ENCODE measurements at places on chromosomes 2 and 18.

DNA sequence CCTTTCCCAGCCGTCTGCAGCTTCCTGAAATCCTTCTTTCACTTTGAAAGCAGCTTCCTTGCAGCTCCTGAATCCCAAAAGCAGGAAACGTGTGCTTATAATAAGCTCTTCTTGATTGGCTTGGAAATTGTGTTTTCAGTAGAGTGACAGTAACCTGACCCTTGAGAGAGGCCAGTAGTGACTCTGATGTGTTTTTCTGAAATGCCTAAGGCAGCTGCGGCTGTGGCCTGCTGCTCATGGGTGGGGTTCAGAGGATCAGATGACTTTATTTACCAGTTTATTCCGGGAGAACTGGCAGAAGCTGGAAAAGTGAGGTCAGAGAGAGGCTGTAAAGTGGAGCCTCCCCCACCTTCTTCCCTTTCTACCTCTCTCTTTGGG, 31.9 kb upstream of the RPIA start:
- no peak for DNase-seq

- no peak for DNase-seq
Measured at GRCh38 chr2:31893094-31893493, 117.7 kb downstream of the MEMO1 start.

- DNase-seq = no peak
Measured at GRCh38 chr2:192570788-192571187, 376.1 kb upstream of the TMEFF2 start.

- DNase-seq = no peak
Measured at GRCh38 chr2:227347117-227347516, 22.1 kb downstream of the MFF start.

- no peak for DNase-seq
Measured at GRCh38 chr2:47345590-47345924, 57.4 kb upstream of the MSH2 start.

- DNase-seq = no peak
Measured at GRCh38 chr2:85089585-85089984, 43.6 kb upstream of the TCF7L1 start.

DNA sequence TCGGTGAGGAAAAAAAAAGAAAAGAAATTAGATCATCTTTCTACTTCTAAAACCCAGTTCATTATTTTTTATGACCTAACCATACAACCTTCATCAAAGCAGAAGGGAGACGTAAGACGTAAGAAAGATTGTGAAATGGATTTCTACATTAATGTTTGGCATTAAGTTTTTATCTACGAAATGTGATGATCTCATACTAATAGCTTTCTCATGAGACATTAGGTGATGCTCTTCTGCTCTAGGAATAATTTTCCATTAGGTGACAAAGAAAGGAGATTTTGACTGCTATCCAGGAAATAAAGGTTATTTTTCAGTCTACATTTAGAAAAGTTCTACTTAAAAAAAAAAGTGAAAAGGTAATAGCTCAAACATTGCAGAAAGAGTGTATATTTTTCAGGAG, 748.6 kb downstream of the ERBB4 start:
- DNase-seq = no peak

GRCh38 chr2:237164474-237165042, 78.9 kb downstream of the COPS8 start:
- DNase-seq = no peak

DNA sequence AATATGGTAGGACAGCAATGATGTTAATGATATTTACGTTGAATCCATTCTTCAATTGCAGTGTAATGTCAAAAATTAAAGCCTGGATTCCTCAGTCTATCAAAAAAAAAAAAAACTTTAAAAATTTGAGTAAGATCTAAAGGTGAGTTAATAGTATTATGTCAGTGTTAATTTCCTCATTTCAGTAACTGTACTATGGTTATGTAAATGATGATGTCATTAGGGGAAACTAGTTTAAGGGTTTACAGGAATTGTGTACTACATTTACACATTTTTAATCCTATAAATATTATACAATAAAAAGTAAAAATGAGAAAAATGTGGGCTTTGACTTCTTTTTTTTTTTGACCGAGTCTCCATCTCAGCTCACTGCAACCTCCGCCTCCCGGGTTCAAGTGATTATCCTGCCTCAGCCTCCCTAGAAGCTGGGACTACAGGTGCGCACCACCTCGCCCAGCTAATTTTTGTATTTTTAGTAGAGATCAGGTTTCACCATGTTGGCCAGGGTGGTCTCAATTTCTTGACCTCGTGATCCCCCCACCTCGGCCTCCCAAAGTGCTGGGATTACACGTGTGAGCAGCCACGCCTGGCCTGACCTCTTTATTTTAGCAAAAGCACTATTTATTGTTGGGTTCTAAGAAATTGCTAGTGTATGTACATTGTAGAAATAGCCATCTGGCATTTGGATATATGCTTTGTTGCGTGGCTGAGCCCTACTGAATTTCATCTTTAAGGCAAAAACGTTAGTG, 106.5 kb downstream of the XIRP2 start:
- no peak for DNase-seq

- peak; percentile 81 for DNase-seq
Measured at GRCh38 chr2:47274054-47274782, 119.1 kb upstream of the STPG4 start.

- no peak for DNase-seq
Measured at GRCh38 chr2:1421731-1422130, 8.5 kb downstream of the TPO start.

DNA sequence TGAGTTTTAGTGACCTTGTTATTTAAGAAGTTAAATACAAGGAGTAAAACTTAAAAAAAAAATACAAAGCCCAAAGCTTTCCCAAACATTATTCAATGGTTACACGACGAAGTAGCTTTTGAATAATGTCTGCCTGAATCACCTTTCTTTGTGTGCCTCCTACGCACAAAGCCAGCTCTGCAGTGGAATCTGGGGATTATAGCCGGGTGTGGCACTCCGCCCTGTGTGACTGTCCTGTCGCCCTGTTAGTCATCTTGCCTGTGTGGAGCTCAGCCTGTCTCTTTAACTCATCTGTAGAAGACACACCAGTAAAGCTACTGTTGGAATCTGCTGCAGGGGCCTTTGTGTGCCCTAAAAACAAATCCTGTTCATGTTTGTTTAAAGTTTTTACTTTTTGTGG, 79.4 kb upstream of the TCF7L1 start:
- no peak for DNase-seq

GRCh38 chr18:56565551-56566345, 72.6 kb downstream of the TXNL1 start:
- DNase-seq = peak; percentile 97

DNA sequence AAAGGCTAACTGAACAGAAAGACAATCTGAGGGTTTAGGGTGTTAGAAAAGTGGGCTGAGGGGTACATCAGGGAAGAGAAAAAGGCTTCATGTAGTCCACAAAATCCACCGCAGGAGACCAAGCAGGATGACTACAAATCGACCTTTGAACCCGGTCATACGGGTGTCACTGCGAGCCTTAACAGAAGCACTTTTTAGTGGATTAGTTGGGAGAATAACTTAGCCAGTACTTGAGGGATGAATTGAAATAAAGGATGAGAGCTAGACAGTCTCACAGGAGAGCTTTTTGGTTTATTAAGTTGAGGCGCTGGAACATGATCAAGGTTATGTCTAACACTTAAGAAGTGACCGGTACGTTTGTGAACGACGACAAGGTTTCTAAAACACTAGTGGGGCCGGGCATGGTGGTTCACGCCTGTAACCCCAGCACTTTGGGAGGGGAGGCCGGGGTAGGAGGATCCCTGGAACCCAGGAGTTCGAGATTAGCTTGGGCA, 217.7 kb downstream of the MCFD2 start:
- DNase-seq = no peak

- DNase-seq = no peak
Measured at GRCh38 chr18:25976554-25976953, 113.9 kb downstream of the SS18 start.

GRCh38 chr2:221518201-221518934, 53.7 kb downstream of the EPHA4 start:
- DNase-seq = no peak

DNA sequence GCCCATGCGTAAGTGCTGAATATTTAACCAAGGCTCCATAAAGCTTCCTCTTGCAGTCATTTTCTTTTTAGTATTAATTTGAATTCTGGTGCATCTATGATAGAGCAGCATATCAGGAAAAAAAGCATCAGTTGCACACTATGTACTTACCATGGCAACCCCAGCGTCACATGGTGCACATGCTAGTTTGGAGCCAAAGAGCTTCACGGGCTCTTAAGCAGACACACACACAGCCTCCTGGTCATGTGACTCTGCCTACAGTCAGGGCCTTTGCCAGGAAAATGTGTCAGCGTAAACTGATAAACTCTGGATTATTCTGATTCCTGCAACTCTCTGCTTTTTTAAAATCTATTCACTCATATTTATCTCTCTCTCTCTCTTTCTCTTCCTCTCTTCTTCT, 30.2 kb downstream of the NYAP2 start:
- DNase-seq = no peak

- DNase-seq = no peak
Measured at GRCh38 chr2:112996635-112997034, 8.6 kb upstream of the IL36A start.

GRCh38 chr2:15677141-15677843, 85.6 kb downstream of the DDX1 start:
- no peak for DNase-seq

DNA sequence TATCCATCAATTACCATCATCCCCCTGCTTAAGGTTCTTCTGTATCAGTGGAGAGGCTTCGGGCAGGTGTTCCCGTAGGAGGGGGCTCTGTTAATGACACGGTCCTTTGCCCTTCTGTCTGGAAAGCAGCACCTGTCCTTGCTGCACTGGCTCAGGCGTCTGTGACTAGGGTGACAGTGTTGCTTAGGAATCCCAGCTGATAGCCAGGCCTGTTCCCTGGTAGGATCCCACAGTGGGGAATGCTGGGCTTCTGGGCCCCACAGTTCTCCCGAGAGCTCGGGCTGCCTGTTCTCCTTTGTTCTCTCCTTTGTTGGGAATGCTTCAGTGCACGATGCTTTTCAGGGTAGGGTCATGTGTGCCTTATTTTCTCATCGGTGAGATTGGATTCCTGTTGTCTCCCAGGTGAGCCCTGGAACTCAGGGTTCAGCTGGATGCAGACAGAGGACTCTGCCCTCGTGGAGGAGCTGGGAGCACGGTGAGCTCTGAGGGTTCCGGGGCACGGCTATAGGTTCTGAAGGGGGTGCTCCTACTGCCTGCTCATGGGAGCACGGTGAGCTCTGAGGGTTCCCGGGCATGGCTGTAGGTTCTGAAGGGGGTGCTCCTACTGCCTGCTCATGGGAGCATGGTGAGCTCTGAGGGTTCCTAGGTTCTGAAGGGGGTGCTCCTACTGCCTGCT, 9.6 kb downstream of the SNTG2 start:
- DNase-seq = no peak

GRCh38 chr2:96240341-96241038, 25.3 kb downstream of the TMEM127 start:
- DNase-seq = no peak

DNA sequence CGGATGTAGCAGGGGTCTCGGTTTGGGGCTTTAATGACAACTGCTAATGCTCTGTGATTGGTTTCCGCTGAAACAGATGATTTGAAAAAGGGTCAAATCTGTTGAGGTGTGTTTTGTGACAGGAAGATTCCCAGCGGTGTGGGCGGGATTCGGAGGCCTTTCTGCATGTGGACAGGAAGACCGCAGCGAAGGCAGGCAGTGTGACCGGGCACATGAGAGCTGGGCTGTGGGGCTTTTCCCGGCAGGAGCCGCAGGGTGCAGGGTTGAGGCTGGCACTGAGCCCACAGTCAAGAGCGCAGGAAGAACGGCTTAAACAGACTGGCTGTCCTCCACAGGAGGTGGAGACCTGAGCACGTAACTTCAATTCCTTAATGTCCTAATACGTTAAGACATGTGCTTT, 180.0 kb upstream of the TPO start:
- no peak for DNase-seq

GRCh38 chr2:239238839-239239606, 161.8 kb downstream of the HDAC4 start:
- no peak for DNase-seq

DNA sequence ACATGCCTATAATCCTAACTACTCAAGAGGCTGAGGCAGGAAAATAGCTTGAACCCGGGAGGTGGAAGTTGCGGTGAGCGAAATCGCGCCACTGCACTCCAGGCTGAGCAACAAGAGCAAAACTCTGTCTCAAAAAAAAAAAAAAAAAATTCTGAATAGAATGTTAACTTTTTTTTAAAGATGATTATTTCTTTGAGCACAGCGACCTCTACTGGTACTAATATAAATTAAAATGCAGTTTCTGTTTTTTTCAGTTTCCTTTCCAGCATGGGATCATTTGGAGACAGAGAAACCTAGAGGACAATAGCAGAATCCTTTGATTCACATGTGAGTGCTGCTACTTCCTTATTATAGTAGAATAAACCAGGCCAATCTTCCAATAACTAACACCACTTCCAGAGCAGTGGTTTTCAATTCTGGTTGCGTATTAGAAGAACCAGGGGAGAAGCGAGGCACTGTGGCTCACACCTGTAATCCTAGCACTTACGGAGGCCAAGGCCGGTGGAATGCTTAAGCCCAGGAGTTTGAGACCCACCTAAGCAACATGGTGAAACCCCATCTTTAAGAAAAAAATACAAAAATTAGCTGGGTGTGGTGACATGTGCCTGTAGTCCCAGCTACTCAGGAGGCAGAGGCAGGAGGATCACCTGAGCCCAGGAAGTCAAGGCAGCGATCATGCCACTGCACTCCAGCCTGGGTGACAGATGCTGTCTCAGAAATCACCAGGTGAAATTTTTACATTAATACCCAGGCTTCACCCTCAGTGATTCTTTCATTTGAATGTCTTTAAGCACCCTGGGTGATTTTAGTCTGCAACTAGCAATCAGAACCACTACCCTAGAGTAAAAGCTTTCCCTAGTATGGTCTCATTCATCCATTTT, 10.1 kb downstream of the SRSF7 start:
- no peak for DNase-seq

DNA sequence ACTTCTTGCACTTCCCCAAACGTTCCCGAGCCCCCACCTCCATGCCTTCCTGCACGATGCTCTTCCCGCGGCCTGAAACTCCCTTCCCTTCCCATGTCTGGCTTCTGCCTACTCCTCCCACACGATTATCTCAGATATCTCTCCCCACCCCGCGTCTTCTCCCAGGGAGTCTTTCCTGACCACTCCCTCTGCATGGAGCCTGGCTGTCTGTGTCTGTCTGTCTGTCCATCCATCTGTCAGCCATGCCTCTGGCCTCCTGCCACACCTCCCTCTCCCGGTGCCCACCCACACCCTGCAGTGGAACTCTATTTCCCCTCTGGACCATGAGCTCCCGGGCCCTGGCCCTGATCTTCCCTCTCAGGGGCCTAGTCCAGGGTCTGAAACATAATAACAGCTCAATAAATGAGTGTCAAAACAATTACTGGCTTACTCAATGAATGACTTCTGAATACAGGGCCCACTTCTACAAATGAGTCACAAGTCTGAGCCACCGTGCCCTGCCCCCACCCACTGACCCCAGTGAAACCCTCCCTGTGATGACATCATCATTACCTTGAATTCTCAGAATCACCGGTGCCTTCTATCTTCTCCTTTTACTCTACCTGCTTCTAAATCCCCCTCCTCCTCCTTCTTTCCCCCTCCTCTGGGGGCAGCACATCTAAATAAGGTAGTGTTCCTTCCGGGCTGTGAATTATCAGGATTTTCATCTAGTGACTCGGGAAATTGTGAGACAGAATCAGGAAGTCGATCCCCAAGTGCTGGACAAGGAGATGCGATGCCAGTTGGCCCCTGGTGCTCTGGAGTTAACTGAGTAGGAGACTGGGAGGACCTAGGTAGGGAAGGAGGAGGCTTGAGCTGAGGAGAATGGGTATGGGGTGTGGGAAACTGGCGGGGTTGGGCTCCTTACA, 46.1 kb upstream of the PLB1 start:
- DNase-seq = no peak

- no peak for DNase-seq
Measured at GRCh38 chr2:196970099-196970498, 43.6 kb upstream of the PGAP1 start.
